ENCODE measurements at places on chromosomes 11 and 22.

DNA sequence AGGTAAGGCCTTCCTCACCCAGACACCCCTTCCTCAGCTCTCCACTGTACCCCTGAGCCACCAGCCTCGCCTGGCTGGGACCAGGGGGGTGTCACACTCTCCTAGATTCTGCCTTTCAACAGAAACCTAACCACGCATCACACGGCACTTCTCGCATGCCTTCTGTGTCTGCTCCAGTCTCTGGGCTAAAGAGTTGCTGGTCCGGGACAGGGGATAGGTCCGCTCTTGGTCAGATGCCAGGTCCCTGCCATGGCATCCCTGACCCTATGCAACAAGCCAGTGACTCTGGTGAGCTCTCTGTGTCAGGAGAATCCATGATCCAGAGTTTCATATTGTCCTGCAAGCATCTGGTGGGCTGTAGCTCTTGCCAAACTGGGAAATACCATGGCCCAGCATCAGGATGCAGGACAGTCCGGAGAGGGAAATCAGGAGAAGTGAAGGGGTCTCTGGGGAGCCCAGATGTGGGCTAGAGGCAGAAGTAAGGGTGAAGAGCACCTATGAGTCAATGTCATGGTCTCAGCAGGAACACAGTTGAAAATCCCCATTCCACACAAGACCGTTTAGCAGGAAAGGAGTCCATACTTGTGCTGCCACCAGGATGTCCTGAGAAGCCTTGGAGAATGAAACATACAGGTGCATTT lies 14.1 kb downstream of the IGLL5 start:
- no peak for DNase-seq

- DNase-seq: no peak
Measured at GRCh38 chr11:66933531-66933930, 24.7 kb downstream of the PC start.

DNA sequence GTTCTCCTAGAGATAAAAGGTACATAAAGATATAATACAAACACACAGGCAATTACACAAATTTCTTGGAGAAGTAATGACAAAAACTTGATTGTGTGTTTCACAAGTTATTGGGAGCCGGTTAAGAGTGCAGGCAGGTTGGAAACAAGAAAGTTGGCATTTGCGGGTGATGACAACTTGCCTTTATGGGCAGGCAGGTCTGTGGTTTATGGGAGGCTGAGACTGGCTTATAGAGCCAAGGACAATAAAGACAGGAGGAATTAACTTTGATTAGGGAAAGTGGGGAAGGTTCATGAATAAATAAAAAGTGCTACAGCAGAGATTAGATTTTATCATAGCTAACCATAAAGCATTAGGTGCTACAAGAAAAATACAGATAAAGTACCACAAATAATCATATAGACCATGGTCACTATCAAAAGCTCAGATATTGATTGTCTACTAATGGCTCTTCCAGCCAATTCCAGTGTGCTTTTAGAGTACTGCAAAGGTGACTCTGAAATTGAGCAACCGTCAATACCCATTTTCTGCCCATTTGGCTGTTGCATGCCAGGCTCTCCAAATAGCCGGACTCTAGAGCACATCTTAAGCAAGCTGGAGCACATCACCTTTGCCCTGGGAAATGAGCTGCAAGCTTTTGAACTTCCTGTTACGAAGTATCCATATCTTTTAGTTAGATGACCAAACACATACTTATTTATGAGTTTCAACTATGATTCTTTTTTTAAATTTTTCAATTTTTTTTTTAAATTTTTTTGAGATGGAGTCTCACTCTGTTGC lies 33.9 kb upstream of the GAB2 start:
- DNase-seq: no peak

DNA sequence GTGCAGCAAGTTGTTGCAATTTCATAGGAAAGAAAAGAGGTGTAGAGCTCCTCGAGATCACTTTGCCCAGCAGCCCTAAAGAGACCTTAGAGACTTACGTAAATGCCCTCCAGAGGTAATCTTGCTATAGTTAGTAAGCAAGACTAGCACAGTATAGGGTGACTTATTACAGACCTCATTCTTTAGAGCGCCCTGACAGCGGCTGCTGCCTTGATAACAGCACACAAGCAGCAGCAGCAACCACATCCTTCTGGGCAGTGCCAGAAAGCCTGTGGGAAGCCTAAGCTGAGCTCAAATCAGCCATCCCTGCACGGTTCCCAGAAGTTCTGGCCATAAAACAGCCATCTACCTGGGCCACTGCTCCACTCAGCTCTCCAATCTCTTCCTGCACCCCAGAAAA lies 22.6 kb upstream of the OR56B1 start:
- no peak for DNase-seq

- DNase-seq: no peak
Measured at GRCh38 chr22:48065892-48066291, 1303.4 kb downstream of the TBC1D22A start.

DNA sequence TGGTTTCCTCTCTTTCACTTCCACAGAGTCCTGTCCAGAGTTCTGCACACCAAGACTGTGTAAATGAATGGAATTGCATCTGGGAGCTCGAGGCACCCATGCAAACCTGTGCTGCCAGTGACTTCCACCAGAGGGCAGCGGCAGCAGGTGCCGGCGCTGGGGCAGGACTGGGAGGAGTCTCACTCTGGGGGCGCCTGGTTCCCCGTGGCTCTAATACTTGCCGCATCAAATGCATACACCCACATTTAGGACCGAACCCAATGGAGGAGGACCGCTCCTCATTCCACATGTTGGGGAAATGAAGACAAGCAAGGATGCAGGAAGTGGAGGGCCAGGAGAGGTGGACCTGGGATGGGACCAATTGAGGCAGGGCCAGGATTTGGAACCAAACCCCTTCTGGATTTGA lies 1.1 kb upstream of the CD6 start:
- peak; percentile 77 for DNase-seq

DNA sequence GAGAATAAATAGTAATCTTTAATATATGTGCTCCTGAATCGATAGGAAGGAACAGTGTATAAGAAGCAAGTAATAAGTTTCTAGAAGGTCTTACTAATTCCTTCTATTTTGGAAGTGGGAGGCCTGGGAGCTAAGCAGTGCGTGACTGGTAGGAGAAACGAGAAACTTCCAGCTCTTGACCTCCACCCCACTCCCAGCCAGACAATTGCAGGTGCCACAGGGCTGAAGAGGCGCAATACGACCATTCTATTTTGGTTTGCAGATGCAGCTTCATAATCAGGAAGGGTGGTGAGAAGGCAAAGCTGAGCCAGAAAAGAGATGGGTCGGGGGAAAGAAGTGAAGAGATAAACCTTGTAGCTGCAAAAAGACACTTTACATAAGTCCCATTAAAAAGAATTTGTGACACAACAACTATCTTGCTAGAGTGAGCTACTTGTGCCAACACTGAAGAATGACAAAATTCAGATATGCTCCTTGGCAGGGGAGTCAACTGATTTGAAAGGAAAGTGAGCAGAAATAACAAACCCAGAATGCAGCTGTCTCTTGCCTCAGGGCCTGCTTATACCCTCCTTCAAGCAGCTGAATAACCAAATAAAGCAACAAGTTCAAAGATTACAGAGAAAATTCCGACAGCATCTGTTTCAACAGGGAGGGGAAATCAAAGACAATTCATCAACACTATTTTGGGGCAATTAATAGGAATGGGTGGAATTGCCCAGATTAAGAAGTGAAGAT lies 35.1 kb downstream of the GRIA4 start:
- DNase-seq: no peak

DNA sequence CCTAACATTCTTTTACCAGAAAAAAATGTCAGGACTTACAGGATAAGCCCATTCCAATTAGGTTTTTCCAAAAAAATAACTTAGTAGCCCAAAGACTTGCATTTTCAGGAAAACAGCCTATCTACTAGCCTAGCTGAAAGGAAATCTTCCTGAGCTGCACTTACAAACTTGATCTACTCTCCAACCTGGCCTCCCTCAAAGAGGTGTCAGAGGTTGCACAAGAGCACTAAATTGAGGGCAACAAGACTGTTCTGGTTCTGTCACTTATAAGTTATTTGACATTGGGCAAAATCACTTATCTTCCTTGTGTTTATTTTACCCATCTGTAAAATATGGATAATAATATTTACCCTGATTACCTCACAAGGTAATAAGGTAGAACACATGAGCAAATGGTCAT lies 7.9 kb upstream of the SOX6 start:
- DNase-seq: no peak

DNA sequence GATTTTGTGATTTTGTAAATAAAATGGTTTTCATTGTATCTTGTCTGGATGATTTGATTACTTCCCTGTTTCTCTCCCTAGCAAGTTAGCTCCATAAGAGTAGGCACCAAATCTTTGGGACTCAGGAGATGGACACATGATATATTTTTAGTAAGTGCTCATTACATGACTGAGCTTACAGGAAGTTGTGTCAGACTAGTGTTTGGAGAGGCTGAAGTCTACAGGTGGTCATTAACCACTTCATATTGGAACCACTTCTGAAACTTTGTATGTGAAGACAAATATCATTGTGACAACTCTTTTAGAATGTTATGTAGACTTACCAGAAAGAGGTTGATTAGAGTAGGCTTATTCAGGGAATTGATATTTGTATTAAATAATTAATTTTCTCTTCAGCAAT lies 19.1 kb downstream of the ARHGAP42 start:
- DNase-seq: no peak

DNA sequence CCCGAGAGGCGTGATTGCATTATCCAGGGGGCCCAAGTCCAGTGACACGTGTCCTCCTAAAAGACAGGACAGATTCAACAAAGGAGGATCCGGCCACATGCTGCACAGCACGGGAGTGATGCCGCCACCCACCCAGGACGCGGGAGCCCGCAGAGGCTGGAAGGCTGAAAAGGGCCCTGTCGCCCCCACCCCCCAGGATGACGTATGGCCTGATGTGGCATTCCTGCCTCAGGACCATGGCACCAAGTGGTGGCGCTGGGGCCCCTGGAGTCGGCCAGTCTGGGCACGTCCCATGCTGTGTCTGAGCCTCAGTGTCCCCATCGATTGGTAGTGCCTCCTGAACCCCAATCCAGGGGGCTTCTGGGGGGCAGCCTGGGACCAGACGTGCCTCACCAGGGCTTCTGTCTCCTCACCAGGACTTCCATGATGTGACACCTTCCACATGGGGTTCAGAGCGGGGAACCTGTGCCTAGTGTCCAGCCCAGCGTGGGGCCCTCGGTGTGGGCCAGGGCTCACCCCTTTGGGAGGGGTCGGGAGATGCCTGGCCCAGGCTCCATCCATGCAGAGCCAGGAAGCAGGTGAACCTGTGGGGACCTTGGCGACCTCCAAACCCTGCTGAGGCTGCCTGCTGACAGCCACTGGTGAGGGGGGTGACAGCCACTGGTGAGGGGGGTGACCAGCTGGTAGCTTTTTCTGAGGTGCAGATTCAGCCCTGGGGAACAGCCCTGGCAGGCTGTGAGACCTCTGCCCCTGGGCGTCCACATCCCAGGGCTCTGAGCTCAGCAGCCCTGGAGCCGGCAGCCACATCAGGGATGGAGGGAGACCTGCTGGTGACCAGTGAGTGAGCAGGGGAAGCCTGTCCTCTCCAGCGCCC lies 75.3 kb downstream of the KCNQ1 start:
- no peak for DNase-seq

GRCh38 chr11:11981364-11981763 lies 27.1 kb downstream of the DKK3 start:
- no peak for DNase-seq

GRCh38 chr22:35329114-35329847 lies 29.6 kb downstream of the TOM1 start:
- DNase-seq: no peak

GRCh38 chr11:107961480-107961879 lies 33.2 kb downstream of the RAB39A start:
- DNase-seq: no peak

DNA sequence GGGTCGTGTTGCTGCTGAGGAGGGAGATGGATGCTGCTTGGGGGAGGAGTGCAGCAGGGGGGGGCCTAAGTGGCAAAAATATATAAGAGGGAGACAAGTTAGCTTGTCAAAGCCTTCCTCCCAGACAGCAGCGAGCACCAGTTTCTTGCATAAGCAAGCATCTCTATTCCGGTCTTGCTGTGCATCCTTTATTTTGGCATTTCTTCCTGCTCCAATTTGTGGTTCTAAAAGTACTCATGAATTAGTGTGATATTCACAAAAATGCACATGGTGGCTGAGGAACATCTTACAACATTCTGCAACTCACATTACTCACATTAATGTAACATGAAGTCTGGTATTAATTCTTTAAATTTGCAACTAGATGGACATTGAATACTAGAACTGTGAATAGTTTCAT lies 32.1 kb downstream of the GDPD5 start:
- DNase-seq: no peak

- DNase-seq: no peak
Measured at GRCh38 chr11:12543596-12544415, 130.4 kb upstream of the TEAD1 start.

DNA sequence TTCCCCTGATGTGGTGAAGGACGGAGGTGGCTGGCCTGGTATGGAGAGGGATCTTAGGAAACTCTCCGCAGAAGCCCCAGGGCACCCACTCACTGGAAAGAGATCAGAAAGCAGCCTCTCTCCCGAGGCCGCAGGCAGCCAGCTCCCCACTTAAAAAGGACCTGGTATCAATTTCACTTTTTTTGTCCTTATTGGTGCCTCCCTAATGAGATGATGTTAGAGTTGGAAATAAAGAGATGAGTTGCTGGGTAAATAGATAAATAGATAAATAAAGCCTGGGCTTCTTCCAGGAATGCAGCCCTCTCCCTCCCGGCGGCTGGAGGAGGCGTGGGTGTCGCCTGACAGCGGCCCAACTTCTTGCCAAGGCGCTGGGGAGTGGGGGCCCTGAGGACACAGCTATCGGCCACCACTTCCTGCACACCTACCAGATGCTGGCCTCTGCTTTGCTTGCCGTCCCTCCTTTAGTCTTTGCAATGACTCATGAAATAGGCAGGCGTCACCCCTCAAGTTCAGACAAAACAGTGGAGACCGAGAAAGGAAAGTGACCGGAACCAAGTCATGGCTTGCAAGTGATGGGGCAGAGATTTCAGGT lies 42.9 kb downstream of the LINC01488 start:
- DNase-seq: no peak

DNA sequence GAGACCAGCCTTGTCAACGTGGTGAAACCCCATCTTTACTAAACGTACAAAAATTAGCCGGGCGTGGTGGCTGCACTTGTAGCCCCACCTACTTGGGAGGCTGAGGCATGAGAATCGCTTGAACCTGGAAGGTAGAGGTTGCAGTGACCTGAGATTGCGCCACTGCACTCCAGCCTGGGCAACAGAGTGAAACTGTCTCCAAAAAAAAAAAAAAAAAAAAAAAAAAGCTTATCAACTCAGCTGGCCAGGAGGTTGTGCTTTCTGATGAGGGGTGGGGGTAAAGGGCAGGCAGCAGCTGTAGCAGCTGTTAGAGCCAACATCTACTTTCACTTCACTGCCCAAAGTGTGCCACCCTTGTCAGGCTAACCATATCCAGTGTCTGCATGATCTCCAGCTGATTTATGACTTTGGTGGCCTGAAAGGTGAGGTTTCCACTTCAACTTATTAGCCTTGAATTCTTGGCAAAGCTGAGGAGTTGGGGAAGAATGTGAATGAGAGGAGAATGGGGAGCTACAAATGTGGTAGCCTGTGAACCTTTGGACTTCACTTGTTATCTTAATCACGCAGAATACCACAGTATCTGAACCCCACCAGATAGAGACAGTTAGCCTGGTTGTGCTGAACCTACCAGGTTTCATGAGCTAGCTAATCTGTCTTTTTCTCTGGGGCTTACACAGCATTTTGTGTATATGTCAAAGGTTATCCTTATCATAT lies 19.6 kb downstream of the RNF121 start:
- DNase-seq: no peak

- DNase-seq: peak; percentile 71
Measured at GRCh38 chr11:61897387-61898246, 6.3 kb upstream of the FADS3 start.
